Posterior vena cava (tissue), 2 donors: ENCODE measurements at places on chromosomes 11 and 22. TPM values are rescaled to one million over a fixed set of nuclear protein-coding genes. Genes with fewer than 3 reads are reported as not detected.

Gene PGR
- 7.6 TPM for total RNA-seq

Gene ZNF214
- total RNA-seq = 1.0 TPM

Gene PRG2
- total RNA-seq = 0.52 TPM

Gene HORMAD2
- total RNA-seq = not detected

Gene F2
- not detected for total RNA-seq
